ENCODE measurements at places on chromosomes 5 and 9.

- DNase-seq, result no peak
Measured at GRCh38 chr9:119801311-119801710, 432.1 kb upstream of the BRINP1 start.

DNA sequence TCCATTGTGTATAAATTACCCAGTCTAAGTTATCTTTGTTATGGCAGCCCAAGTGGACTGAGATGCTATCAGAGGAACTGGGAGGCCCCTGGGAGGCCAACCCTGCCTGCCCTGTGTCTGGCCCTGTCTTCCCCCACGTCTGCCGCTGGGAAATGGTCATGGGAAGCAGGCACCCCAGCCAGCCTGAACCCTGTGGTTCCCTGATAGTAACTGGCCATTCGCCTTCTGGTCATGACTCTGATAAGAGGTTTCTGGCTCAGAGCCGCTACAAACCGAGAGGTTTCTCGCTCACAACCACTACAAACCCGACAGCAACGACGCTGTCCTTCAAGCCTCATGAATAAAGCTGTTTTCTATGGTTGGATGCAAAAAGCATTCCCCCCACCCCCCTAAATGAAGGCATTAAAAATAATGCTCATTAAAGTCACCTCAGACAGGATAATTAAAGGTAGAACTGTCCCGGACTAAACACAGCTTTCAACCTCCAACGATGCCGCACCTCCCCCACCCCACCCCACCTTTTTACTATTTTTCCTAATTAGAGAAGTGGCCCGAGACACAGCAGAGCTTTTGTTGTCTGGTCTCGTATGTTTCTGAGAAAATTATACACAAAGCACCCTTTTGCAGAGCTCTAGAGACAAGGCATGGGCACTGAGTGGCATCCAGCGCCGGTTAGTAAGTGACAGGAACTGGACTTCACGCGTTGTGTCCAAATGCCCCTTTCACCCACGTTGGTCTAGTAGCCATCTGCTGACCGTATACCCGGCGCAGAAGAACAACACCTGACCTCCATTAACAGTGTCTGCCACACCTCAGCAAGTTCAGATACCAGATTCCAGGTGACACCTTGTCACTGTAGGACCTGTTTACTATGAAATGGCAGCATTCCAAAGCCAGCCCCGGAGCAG lies 140.8 kb downstream of the COL23A1 start:
- no peak for DNase-seq

DNA sequence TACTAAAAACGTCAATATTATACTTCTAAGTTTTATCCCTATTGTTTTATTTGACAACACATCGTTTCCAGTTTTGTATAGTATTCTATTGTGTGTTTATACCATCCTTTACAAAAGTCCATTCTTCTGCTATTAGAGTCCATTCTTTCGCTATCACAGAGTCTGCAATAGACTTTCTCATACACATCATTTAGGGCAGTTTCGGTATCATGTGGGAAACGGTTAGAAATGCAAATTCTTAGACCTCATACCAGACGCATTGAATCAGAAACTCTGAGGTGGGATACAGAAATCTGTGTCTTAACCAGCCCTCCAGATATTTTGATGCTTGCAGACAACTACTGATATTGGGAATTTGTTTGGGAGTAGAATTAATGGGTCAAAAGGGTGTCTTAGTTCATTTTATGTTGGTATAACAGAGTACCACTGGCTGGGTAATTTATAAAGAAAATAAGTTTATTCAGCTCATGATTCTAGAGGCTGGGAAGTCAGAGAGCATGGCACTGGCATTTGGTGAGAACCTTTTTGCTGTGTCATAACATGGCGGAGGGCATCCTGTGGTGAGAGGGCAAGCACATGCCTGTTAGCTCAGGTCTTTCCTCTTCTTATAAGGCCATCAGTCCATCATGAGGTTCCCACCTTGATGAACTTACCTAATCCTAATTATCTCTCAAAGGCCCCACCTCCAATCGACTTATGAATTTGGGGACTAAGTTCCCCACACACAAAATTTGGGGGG lies 21.1 kb downstream of the CARTPT start:
- no peak for DNase-seq

GRCh38 chr9:19485193-19485592 lies 76.4 kb downstream of the ACER2 start:
- no peak for DNase-seq

Measured in NCI-H1694 treated with DMSO at 0.1 percent for 48 hours (cell line).